Erythroblast (primary cell): ENCODE measurements at places on chromosomes 5 and 9.

- no peak for DNase-seq
Observed at GRCh38 chr9:114116126-114116747, 17.1 kb upstream of the KIF12 start.

- no peak for DNase-seq
Observed at GRCh38 chr5:378301-378891, 56.9 kb downstream of the AHRR start.

DNA sequence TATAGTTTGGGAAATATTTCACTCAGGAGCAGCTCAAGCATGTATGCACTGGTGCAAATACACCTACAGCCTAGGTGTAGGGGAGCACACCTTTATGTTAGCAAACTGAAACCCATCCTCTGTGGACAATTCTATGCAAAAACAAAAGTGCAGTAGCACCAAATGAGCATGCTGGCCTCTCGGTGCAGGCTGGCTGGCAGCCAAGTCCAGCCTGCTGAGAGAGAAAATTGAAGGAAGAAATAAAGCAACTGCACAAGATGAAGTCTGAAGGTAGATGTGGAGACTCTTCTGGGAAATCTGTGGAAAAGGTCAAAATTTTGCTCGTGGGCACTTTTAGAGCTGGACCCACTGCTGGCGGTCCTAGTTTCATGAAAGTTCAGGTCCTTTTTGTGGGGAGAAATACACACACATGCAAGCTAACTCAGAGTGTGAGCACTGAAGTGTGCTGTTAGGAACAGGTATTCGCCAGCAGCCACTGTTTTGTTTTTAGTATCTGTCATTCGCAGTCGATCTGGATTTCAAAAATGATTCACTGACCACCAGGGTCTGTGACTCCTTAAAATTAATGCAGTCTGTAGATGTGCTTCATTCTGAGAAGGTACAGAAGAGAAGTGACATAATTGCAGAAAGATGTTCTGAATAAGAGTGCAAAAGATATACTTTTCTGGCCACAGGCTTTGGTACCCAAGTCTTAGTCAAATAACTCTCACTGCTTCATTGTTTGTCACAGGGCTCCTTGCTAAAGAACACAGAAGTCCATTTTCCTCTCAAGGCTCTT, 281.7 kb downstream of the PARP8 start:
- DNase-seq = no peak

GRCh38 chr9:126794441-126794840, 10.4 kb upstream of the ZBTB43 start:
- DNase-seq = no peak

DNA sequence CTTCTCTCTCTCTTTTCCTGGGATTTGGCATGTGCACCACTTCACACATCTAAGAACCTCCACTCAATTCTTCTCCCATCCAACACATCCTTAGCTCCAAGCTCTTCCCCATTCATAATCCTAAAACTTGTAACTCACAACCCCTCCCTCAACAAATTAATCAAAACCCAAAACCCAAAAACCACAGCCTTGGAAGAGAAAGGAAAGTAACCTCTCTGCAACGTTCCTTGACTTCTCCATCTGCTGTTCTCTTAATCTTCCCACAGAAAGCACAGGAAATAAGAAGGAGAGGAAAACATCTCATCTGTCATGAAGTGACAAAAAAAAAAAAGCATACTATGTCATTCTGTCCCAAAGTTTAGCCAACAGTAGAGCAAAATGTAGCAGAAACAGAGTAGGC, 66.2 kb downstream of the DRD1 start:
- no peak for DNase-seq
